ENCODE measurements at places on chromosomes 6 and 20.

GRCh38 chr6:15102241-15102640 is 143.6 kb upstream of the JARID2 start:
- no peak for DNase-seq

DNA sequence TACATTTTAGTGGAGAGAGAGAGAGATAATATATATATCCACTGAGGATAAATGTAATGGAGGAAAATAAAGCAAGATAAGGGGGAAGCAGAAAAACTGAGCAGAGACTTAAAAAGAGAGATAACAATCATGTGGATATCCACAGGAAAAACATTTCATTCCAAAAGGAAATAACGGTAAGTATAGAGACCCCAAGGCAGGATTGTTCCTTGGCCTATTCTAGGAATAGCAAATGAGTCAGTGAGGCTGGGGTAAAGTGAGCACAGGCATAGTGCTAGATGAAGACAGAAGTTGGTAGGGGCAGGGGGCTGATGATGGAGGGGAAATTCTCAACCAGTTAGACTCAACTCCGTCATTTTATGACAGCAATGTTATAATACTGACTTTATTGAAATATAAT is 11.2 kb downstream of the CDC40 start:
- no peak for DNase-seq

GRCh38 chr6:54017877-54018276 is 93.4 kb upstream of the MLIP start:
- no peak for DNase-seq

GRCh38 chr6:158677906-158678578 is 28.2 kb downstream of the SYTL3 start:
- DNase-seq: no peak

DNA sequence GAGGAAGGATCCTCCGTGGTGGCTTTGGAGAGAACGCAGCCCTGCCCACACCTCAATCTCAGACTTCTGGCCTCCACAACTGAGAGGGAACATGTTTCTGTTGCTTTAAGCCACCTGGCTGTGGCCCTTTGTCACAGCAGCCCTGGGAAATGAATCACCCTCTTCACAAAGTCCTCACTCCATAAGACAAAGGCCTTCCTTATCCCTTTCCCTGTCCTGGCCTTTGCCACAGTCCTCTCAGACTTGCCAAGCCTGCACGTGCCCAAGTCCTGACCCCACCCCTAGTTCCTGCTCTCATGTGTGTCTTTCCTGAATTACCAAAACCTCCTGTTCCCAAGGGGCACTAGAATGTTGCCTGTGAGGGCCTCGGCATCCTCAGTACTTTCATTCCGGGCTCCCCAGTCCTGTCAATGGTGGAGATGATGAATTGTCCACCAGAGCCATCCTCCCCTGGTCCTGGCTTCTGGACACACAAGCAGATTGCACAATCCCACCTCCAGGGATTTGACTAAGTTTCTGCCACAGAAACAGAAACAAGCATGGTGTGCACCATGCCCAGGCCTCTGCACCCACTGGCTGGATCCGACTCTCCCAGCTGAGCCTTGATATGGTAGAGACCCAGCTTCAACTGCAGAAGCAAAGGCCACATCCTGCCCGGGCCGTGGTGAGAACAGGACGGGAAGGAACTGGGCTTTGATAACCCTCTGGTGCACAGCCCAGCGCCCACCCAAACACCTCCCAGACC is 232.6 kb upstream of the PDE10A start:
- DNase-seq: no peak

DNA sequence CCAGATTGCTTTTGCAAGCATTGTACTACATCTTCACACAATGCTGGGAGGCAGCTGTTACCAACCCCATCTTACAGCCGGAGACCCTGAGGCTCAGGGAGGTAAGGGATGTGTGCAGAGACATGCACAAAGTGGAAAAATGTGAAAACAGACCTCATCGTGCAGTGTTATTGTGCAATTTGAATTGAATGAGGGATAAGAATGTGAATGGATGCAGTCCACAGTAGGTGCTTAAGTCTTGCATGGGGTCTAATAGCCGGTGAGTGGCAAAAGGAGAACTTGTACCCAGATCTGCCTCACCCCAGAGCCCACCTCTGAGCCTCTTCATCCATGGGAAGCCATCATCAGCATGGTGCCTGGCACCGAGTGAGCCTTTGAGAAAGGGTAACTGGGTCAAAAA is 42.1 kb downstream of the SLC52A3 start:
- no peak for DNase-seq

GRCh38 chr6:131433927-131434326 is 139.1 kb upstream of the ARG1 start:
- no peak for DNase-seq

- no peak for DNase-seq
Measured at GRCh38 chr20:7977709-7978108, 37.5 kb upstream of the HAO1 start.

- no peak for DNase-seq
Measured at GRCh38 chr6:163635315-163635714, 220.8 kb downstream of the QKI start.

DNA sequence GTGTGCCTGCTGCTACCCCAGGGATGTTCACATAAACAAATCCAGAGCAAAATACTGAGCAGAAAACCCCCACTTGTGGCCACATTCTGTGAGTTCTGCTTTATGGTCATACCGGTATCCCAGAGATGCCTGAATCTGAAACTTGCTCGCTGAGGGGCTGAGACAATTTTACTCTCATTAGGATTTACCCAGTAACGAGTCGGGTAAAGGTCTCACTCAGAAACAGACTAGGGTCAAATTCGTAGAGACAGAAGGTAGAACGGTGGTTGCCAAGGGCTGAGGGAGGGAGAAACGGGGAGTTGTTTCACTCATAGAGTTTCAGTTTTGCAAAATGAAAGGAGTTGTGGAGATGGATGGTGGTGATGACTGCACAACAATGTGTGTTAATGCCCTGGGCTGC is 45.4 kb upstream of the NKX2-2 start:
- no peak for DNase-seq

- no peak for DNase-seq
Measured at GRCh38 chr6:89581689-89582088, 56.9 kb downstream of the LYRM2 start.

GRCh38 chr6:388202-388903 is 3.2 kb upstream of the IRF4 start:
- no peak for DNase-seq

GRCh38 chr6:82074556-82074955 is 173.0 kb downstream of the IBTK start:
- no peak for DNase-seq

- no peak for DNase-seq
Measured at GRCh38 chr6:73207221-73207837, 18.0 kb downstream of the KHDC1L start.
